Activated CD4-positive, CD25-positive, alpha-beta regulatory T cell treated with anti-CD3 and anti-CD28 coated beads, Interleukin-2, amount 50 U/mL, for 72 hours (primary cell): ENCODE measurements at places on chromosomes 6 and 20.
A peak's percentile ranks its signal among the peaks of the same experiment; 100 is the strongest.

GRCh38 chr6:49410564-49410963, 52.5 kb downstream of the MMUT start:
- DNase-seq: no peak

DNA sequence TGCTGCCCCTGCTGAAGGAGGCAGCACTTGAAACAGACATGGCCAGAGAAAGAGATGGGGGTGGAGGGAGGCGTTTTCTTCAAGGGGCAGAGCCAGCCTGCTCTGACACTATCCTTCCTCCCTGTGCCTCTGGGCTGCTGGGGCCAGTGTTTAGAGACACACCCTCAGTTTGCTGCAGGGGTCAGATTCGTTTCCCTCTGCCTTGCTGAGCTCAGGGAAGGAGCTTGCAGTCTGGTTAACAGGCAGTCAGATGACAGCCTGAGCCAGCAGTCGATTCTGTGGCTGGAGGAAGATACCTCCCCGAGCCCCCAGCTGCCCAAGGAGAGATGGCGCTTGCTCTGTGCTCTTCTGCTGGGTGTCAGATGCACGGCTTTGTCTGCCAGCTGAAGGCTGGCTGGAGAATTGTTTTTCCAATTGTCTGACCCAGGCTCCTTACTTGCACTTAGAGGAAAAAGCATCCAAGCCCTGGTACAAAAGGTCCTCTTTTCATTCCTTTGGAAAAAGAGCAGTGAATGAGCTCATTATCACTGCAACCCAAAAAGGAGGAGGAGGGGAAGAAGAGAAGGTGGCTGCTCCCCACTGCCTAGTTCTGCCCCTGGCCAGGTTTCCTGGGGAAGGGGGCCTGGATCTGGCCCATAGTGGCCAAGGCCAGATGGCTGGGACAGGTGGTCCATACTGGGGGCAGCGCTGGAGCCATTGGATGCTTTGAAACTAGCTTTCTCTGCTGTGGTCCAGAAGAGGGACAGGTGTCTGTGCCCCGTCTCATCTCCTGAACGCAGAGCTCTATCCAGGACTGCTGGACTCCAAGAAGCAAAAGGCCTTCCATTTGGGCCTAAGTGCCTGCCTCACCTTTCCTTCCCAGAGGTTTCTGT, 88.2 kb downstream of the TCP11 start:
- DNase-seq: no peak

GRCh38 chr6:19289457-19289856, 547.7 kb upstream of the ID4 start:
- DNase-seq: no peak

DNA sequence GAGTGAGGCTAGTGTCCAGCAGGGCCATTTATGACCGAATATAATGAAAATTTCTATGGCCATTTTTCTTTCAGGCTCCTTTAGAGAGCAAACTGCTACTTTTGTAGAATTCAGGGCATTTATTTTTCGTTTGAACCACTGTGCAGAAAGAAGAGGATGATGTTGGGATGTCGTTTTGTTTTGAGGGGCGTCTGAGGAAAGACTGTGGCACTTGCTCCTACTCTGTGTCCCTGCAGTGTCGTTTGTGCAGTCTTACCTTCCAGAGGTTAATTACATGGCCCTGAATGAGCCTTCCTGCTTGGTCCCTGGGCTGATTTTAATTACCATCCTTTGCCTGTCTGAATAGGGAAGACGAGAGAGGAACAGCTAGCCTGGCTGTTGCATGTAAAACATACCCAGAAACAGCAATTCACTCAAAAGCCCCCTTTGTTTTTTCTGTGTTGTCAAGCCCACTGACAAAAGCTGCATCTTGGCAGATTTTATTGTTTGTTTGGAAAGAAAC, 65.3 kb downstream of the CTNNBL1 start:
- no peak for DNase-seq

- peak; percentile 77 for DNase-seq
Measured at GRCh38 chr20:32743237-32744112, at the start of gene COMMD7. COMMD7 (minus strand) TSS chr20:32743467; CDS start chr20:32743391, 76 bp downstream.

DNA sequence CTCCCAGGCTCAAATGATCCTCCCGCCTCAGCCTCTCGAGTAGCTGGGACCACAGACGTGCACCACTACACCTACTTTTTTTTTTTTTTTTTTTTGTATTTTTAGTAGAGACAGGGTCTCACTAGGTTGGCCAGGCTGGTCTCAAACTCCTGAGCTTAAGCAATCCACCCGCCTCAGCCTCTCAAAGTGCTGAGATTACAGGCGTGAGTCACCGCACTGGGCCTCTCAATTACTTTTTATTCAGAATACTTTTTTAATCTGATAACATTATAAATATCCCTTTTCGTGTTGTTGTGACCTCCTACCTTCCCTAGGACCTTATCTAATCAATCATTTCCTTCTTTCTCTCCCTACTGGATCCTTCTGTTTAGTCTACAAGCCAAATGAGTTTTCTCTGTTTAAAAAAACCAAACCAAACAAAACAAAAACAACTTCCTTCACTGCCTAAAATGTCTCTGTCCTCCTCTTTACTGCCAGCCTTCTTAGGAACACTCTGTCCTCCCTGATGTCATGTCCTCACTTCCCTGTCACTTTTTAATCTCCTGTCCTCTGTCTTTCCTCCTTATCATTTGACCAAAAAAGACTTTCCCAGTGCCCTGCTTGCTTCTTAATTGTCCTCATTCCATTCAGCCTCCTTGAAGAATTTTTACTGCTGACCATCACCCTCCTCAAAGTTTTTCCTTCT, 85.0 kb downstream of the CAP2 start:
- DNase-seq: no peak

- no peak for DNase-seq
Measured at GRCh38 chr6:155273431-155273830, 9.6 kb downstream of the CLDN20 start.

- DNase-seq: no peak
Measured at GRCh38 chr6:22095836-22096235, 201.0 kb downstream of the PRL start.

DNA sequence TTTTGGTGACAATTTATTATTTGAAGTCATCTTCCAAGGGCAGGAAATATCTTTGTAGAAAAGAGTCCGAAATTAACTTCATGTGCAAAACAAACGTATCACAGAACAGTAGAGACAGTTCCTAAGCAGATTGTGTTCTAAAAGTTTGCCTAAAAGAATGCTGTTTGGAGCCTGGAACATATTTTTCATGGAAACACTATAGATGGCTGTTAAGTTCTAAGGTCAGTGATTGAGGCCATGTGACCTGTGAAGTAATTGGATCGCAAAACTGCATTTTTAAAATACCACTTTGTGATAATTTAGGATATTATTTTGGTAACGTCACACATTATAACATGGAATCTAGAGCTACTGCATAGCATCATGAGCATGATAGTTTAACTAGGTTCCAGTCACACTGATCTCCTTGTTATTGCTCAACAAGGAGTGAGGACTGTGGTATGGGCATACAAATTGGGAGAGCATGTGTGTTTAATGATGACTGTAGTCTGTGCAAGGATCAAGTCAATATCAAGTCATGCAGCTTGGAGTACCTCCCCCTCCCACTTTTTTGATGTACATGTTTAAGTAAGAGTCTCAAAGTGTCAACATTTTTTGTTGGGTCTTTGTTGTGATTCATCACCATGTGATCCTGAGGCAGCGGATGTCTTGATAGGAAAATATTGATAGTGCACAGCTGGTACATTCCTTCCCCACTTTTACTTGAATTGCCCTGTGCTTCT, 609.3 kb upstream of the CITED2 start:
- no peak for DNase-seq

DNA sequence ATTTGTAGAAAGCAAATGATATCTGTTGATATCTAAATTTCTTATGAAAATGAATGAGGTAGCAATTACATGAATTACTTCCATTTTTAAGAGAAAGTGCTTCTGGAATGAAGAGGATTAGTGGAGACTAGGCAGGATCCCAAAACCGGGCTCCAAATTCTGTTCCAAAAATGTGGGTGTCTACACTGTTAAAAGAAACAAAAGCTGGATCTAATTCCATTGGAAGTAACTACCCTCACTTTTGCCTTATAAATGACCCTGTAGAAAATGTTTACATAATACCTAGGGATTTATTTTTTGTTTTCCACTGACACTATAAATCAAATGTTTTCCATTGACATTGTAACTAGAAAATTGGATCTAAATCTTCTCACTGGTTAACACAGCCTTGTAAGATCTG, 454.9 kb upstream of the JARID2 start:
- DNase-seq: no peak

- no peak for DNase-seq
Measured at GRCh38 chr6:165653196-165653595, 9.8 kb downstream of the PDE10A start.

DNA sequence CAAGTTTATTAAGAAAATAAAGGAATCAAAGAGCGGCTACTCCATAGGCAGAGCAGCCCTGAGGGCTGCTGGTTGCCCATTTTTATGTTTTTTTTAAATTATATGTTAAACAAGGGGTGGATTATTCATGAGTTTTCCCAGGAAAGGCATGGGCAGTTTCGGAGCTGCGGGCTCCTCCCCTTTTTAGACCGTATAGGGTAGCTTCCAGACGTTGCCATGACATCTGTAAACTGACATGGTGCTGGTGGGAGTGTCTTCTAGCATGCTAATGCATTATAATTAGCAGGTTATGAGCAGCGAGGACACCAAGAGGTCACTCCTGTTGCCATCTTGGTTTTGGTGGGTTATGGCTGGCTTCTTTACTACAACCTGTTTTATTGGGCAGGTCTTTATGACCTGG, 301.8 kb downstream of the TFAP2C start:
- no peak for DNase-seq

- no peak for DNase-seq
Measured at GRCh38 chr20:62951896-62952372, 575 bp upstream of the SLC17A9 start.

GRCh38 chr6:136039185-136039584, 187.7 kb downstream of the PDE7B start:
- no peak for DNase-seq

GRCh38 chr6:16698997-16699868, 62.0 kb downstream of the ATXN1 start:
- no peak for DNase-seq

DNA sequence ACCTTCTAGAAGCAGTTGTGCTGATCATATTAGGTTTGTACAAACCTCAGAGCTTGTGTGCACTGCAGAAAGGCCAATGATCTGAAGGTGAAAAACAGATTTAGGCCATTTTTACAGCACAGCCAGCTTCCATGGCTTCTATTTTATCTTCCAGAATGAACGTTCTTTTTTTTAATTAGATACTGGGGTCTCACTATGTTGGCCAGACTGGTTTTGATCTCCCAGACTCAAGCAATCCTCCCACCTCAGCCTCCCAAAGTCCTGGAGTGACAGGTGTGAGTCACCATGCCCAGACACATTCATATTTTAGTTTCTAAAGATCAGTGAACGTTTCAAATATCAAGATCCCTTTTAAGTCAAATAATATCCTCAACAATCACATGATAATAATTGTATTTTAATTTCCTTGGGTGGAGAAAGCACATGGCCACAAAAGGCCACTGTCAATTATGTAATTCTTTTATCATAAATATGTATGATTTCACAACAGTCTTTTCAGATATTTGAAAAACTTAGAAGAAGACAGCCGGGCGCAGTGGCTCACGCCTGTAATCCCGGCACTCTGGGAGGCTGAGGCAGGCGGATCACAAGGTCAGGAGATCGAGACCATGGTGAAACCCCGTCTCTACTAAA, 326.7 kb upstream of the JARID2 start:
- no peak for DNase-seq

- DNase-seq: peak; percentile 97
Measured at GRCh38 chr20:3786665-3787323, at the start of gene CENPB. CENPB (minus strand) TSS chr20:3786740; CDS start chr20:3786483, 257 bp downstream.

DNA sequence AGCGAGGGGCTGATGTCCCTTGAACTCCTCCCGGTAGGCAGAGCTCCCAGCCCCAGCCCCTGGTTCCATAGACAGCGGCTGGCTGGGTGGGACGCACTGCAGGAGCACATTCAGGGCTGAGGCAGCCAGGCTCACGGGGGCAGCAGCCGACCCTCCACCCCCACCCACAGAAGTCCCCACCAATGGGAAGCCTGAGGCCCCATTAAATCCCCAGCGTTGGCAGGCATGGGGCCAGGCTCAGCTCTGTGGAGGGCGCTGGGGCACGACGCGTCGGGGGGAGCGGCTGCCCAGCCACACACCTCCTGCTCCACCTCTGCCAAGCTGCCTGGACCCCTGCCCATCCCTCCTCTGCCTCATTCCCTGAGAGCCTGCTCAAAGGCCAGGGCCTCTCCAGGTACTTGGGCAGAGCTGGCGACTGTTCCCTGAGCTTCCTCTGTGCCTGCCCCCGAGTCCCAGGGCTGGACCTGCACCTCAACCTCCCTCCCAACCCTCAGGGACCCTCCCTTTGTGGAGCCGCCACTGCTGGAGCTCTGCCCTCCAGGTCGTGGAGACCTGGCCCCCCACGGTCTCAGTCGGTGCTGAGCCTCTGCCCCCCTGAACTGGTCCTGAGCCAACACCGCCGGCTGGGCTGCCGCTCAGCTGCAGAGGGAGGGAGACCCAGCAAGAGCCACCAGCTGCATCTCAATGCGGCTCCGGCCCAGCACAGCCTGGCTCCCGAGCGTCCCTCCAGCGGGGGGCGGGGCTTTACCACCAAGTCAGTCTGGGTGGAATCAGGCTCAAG, 9.1 kb downstream of the CHRNA4 start:
- no peak for DNase-seq

DNA sequence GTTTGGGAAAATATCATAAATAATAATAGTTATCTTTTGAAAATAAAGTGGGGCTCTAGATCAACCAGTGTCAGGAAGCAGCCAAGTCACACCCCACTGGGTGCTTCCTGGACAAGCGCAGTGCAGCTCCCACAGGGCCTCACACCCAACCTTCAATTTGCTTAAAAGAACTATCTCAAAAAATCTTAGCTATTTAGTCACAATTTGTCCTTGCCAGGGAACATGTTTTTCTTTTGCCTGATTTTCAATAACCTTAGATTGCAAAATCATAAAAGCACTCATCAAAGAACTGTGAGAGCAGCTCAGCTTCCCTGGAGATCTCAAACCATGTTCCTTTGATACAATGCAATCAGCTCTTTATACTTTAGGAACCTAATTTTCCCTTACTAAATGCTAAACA, 1.6 kb upstream of the NCOA7 start:
- no peak for DNase-seq

- no peak for DNase-seq
Measured at GRCh38 chr6:91761621-91762020, 1174.7 kb upstream of the MAP3K7 start.
